ENCODE measurements at places on chromosomes 6 and 20.

DNA sequence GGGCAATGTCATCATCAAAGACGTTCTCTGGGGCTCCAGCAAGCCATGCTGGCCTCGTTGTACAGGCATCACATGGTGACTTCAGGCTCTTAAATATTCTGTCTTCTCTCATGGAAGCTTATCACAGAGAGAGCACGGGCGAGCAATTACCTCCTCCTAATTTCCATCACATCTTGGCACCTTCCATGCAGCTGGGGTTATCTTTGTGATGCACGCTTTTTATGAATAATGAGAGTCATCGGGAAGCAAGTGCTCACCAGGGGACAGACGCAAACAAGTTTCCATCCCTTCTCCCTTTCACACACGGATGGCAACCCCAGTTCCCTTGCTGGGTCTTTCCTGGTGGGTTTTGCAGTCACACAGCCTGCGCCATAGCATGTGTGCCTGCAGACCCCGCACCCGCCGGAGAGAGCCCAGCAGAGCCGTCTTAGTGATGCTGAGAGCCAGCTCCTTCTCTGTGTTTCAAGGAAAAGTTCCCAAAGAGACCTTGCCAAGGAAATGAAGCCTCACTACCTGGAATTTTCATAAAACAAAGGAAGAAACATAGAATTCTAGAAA lies 116.3 kb upstream of the AFDN start:
- no peak for DNase-seq

- DNase-seq, result no peak
Observed at GRCh38 chr6:1240766-1241318, 71.1 kb upstream of the FOXQ1 start.

DNA sequence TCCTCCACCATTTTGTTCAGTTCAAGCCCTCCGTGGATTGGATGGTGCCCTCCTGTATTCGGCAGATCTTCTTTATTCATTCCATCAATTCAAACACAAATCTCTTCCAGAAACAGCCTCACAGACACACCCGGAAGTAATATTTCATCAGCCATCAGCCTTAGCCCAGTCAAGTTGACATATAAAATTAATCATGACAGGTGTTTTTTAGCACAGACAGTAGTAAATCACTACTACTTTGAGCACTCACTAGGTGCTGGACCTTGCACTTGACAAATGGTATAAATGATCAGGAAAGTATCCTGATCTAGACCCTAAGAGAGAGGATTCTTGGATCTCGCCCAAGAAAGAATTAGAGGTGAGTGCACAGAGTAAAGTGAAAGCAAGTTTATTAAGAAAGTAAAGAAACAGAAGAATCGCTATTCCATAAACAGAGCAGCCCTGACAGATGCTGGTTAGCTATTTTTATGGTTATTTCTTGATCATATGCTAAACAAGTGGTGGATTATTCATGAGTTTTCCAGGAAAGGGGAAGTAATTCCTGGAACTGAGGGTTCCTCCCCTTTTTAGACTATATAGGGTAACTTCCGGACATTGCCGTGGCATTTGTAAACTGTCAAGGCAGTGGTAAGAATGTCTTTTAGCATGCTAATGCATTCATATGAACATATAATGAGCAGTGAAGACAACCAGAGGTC lies 194.6 kb upstream of the LAMP5 start:
- no peak for DNase-seq

DNA sequence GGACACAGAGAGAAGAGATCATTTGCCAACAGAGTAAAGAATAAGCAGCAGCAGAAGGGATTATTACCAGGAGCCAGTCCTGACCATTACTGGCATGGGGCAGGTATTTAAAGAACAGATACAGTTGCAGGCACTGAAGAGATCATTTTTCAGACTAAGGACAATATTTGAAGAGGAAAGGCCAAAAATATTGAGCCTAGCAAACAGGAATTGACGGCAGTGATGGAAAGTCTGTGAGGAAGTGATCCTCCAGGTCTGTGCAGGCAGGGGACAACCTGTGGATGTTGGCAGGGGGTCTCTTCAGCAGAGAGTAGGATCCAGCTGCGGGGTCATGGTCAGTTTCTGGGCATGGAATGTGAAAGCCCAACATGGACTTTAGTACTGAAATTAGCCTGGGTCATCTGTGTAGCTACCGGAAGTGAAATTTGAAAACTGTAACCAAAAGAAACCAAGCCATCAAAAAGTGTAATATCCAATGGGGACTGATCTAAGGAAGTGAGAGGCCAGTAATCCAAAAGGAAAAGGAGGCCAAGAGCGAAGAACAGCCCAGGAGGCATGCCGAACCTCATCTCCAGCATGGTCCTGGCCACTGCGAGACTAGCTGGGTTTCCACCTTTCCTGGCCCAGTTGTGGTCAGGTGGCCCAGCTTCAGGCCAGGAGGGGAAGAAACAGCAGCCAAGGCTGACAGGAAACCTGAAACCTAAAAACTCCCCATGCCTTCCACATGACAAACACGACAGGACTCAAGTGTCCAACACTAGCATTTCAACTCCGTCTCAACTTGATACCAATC lies 115.1 kb upstream of the TNFAIP3 start:
- no peak for DNase-seq

DNA sequence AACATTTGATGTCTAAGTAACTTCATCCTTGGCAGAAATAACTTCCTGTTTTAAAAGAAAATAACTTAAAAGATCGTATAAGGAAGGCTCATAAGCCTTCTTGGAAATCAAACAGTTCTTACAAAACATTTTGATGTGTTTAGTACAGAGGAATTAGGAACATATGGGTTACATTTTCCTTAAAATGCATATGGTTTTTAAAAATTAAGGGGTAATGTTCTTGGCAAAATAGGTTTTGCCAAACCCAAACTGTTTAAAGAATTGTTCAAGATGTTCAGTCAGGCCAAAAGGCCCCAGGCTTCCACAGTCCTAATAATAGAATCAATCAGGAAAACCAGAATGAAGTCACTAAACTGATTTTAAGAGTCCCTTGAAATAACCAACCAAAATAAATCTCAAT lies 142.7 kb upstream of the SLC35B3 start:
- DNase-seq, result no peak

DNA sequence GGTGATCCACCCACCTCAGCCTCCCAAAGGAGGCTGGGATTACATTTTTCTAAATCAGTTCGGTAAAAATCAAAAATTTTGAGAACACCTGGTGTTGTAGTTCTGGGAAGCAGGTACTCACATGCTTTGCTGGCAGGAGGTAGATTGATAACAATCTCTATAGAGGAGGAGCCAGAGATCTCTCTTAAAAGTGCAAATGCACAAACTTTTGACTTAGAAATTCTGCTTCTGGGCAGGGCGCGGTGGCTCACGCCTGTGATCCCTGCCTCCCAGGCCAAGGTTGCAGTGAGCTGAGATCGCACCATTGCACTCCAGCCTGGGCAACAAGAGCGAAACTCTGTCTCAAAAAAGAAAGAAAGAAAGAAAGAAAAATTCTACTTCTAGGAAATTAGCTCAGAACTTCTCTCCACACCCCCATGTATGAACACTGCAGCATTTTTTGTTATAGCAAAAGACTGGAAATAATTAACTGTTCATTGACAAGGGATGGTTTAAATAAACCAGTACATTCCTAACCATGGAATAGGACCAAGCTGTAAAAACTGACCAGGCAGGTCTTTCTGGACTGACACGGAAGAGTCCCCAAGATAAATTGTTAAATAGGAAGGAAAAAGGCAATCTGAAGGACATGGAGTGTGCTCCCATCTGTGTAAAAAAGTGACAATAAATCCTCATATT lies 14.4 kb upstream of the TRIB3 start:
- no peak for DNase-seq

- DNase-seq, result no peak
Observed at GRCh38 chr6:41997456-41997855, 52.9 kb upstream of the TAF8 start.
